NCI-H2171 (cell line): ENCODE measurements at places on chromosomes 16 and 17.

DNA sequence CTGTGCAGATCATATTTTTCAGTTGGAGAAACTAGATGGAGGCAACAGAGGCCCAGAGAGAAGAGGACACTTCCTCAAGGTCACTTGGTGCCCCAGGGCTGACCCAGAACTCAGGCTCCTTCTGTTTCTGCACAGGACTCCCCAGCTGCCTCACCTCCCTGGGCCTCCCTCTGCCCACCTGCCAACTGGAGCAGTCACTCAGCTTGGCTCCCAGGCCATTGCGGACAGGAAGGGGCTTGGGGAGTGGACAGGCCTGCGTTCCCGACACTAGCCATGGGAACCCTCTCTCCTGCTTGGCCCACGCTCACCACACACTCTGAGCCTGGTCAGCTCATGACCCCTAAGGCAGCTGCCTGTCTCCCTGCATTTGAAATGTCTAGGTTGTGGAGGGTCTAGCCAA lies 78.1 kb upstream of the BRD7 start:
- no peak for DNase-seq

- DNase-seq: peak; percentile 33
Measured at GRCh38 chr16:11586856-11587642, at the start of gene LITAF. Gene LITAF, minus strand, starts transcription at chr16:11586919. Its CDS starts 30,189 bp downstream, at chr16:11556730.

- no peak for DNase-seq
Measured at GRCh38 chr17:8835106-8835505, 32.4 kb downstream of the PIK3R6 start.

DNA sequence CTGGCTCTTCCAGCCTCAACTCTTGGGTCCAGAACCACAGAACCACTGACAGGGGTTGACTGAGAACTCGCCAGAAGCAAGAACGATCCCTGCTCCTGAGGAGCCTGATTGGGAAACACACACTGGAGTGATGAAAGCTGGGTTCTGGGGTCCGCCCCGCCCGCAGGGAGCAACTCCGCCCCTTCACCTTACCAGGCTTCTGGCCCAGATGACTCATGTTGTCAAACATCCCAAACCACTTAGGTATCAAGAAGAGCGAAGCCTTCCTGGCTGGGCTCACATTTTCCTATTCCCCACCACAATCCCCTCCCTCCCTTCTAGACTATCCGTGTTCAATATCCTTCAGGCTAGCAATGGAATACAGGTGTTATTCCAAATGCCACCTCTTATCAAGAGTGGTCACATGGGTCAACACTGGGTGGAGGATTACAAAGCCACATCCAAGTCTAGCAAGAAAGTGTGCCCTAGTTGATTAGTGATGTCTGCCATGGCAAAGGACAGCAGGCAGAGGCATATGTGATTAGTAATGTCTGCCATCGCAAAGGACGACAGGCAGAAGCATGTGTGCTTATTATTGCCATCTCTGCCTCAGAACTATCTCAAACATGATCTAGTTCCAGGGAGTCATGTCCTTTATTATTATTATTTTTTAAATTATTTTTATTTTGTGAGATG lies 70.5 kb downstream of the TIMM22 start:
- no peak for DNase-seq

- DNase-seq: no peak
Measured at GRCh38 chr16:66358231-66358630, 8.3 kb upstream of the CDH5 start.

GRCh38 chr16:62100651-62101050 lies 64.4 kb upstream of the CDH8 start:
- DNase-seq: no peak

GRCh38 chr17:77429969-77430752 lies 289.4 kb downstream of the SEC14L1 start:
- no peak for DNase-seq

DNA sequence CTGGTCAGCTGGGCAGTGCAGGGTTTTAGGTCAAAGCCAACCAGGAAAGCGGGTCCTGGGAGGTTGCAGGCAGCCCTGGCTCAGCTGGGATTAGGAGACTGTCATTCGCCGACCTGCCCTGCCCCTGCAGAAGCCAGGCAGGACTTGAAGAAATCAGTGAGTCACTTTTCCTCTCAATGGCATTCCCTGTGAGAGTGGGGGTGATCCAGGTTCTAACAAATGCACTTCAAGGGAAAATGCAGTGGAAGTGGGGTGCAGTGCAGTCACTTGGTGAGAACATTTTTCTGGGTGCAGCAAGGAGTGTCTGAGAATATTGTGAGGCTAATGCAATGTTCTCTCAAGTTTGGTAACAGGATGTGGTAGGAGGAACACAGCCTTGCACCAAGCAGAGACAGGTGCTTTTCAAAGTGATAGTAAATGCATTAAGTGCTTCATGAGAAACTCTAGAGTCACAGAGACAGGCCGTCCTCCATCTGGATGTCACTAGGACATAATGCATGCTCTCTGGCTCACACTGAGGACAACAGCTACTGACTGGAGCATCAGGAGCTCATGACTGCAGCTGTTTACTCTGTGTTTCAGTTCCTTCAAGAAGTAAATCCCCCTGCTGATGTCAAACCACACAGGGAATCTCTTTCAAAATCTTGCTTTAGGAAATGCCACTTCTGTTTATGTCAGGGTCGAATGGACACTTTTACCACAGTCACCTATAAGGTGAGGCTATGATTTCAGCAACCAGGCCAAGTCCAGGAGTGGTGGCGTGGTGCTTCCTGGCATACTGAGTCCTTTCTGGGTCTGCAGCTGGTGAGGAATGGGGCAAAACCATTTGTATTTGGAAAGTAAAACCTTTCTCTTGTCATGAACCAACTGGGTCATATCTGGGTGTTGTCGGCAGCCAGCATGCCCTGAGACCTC lies 16.7 kb downstream of the CDK5R1 start:
- DNase-seq: no peak

- no peak for DNase-seq
Measured at GRCh38 chr17:18848501-18848900, 9.4 kb upstream of the PRPSAP2 start.

- no peak for DNase-seq
Measured at GRCh38 chr17:30942308-30943079, 20.7 kb downstream of the ADAP2 start.

- DNase-seq: peak; percentile 53
Measured at GRCh38 chr17:74380086-74380958, 13.0 kb downstream of the GPR142 start.

GRCh38 chr16:28208824-28209223 lies 2.9 kb downstream of the XPO6 start:
- no peak for DNase-seq

GRCh38 chr17:69709441-69709840 lies 294.9 kb downstream of the MAP2K6 start:
- no peak for DNase-seq

DNA sequence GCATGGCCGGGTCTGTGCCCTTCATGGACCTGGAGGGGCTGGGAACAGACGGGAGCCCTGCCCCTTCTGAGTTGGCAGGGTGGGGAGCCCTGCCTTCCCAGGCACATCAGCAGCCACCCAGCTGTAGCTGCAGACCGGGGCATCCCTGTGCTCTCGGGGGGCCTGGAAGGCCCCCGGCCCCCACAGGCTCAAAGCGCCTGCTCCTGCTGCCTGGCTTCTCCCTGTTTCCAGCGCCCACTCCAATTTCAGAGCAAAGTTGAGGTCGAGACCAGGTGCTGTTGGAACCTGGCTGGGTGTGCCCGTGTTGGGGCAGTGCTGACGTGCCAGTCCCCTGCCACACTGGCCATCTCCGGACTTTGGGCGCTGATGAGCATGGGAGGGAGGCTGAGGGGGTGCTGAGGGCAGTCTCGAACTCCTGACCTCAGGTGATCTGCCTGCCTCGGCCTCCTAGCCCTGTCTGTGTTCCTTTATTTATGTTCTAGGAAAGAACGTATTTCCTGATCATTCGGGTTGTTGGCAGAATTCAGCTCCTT lies 4.9 kb upstream of the PRSS27 start:
- no peak for DNase-seq

DNA sequence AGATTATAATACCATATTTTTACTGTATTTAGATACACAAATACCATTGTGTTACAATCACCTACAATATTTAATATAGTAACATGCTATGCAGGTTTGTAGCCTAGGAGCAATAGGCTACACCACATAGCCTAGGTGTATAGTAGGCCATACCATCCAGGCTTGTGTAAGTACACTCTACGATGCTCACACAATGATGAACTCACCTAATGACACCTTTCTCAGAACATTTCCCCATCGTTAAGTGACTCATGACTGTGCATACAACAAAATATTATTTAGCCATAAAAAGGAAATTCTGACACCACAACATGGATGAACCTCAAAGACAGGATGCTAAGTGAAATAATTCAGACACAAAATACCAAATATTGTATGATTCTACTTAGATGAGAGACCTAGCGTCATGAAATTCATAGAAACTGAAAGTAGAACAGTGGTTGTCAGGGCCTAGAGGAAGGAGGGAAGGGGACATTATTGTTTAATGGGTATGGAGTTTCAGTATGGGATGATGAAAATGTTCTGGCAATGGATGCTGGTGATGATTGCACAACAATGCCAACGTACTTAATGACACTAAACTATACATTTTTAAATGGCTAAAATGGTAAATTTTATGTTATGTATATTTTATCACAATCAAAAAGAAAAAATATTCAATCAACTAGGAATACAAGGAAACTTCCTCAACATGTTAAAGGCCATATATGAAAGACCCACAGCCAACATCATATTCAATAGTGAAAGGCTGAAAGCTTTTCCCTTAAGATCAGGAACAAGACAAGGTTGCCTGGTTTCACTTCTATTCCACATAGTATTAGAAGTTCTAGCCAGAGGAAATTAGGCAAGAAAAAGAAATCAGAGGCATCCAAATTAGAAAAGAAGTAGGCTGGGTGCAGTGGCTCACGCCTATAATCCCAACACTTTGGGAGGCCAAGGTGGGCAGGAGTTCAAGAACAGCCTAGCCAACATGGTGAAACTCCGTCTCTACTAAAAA lies 5.9 kb upstream of the C16orf87 start:
- no peak for DNase-seq

- DNase-seq: no peak
Measured at GRCh38 chr17:59234631-59235030, 14.3 kb downstream of the GDPD1 start.

DNA sequence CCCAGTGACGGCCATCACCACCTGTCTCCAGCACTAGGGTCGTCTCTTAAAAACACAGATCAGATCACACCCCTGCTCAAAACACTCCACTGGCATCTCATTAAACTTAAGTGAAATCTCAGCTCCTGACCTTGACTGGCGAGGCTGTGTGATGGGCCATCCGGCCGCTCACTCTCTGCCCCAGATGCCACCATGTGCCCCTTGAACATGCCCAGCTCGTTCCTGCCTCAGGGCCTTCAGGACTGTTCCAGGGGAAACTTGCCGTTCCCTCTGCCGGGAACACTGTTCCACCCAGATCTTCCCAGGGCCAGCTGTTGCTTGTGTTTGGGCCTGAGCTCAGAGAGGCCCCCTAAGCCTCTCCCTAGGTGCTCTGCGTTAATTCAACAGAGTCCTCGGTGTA lies 39.4 kb downstream of the RPH3AL start:
- DNase-seq: no peak

- DNase-seq: no peak
Measured at GRCh38 chr16:58906981-58907715, 173.0 kb upstream of the GOT2 start.

- DNase-seq: no peak
Measured at GRCh38 chr17:4658478-4659305, 17.2 kb upstream of the ALOX15 start.

- DNase-seq: no peak
Measured at GRCh38 chr17:66240630-66241029, 11.4 kb upstream of the APOH start.

DNA sequence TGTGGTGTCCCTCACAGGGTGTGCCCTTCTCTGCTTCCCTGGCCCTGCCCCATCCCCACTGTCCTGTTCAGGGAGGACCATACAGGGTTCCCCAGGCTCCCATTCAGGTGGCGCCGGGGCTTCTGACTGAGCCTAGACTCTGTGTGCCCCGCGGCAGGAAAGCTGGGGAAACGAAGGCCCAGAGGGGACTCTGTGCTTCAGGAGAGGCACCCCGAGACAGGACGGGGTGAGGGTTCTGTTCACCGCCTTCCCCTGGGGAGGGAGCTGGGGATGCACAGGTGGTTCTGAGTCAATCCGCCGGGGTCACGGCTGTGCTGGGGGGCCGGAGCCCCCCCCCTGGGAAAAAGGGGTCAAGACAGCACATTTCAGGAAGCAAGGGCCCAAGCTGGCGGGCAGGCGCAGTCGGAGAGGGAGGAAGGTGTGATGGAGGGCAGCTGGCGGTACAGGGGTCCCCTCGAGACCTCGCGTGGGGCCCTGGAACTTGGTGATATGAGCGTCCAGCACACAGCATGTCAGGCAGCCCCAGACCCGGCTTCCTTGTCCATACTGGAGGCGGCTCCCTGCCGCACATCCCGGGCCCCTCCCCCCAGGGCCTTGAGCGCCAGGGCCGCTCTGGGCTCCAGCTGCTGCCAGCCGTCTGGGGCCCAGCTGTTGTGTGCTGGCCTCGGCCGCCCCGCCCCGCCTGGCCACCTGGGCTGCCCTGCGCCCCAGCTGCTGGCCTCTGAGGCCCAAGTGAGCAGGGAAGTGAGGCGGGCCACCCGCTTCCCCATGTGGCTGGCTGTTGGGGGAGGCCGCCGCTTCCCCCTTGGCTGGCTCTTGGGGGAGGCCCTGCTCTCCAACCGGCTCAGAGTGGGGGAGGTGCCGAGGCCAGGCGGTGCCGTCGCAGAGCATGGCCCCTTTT lies 5.6 kb upstream of the NOTUM start:
- peak; percentile 76 for DNase-seq

- no peak for DNase-seq
Measured at GRCh38 chr17:57305144-57305728, 48.9 kb downstream of the MSI2 start.

GRCh38 chr16:48591976-48592375 lies 18.0 kb downstream of the N4BP1 start:
- peak; percentile 28 for DNase-seq

- no peak for DNase-seq
Measured at GRCh38 chr16:85018529-85019236, 7.3 kb upstream of the ZDHHC7 start.

- no peak for DNase-seq
Measured at GRCh38 chr16:83842756-83843507, 35.2 kb downstream of the HSBP1 start.

DNA sequence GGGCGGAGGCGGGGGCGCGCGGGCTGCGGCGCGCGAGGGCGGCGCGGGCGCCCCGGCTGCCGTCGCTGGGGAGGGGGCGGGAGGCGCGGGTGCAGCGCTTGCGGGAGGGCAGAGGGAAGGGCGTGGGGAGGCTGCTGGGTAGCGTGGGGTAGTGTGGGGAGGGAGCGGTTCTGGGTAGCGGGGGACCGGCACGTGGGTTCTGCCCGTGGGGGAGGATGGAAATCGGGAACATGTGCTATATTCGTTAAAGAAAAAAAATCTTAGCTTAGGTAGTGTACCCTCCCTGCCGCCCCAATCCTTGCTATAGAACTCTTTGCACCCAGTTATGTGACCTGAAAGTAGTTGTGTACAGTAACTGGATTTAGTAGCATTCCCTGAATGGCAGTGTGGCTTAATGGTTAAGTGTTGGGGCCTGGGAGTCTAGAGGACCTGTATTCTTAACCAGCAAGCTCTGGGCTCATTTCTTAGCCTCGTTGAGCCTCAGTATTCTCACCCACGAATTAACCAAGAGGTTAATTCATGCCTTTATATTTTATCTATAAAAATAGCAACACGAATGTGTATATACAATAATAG lies 646 bp downstream of the RABEP1 start:
- DNase-seq: peak; percentile 40

GRCh38 chr17:2335726-2336214 lies 487 bp downstream of the TSR1 start:
- DNase-seq: no peak
